Urinary bladder (tissue), 4 donors: ENCODE measurements at places on chromosomes 13 and 19.

- peak; percentile 93 for DNase-seq
These were observed at the start of gene HIF3A for GRCh38 chr19:46296722-46297461. TSS of gene HIF3A (plus strand) at chr19:46297042. CDS start at chr19:46297077, 35 bp downstream.

GRCh38 chr19:50204811-50205675 lies 1.6 kb downstream of the MYH14 start:
- no peak for DNase-seq

GRCh38 chr13:44104969-44105368 lies 225.3 kb downstream of the LACC1 start:
- no peak for DNase-seq

DNA sequence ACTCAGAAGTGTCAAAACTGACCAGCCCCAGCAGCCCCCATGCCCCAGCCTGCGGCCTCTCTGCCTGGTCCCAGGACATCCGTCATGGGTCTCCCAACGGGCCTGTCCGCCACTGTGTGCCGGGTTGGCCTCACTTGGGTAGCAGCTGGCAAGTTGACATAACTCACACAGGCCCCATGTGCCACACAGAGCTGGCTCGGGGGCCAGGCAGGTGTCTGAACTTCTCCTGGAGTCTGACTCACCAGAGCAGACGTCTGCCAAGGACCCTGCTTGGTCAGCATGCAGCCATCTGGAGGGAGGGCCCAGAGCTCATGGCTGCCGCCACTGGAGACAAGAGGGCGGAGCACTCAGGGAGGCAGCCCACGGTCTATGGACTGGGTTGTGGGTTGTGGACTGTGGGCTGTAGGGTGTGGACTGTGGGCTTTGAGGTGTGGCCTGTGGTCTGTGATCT lies 32.0 kb upstream of the TMEM255B start:
- DNase-seq = no peak

GRCh38 chr13:97327506-97328221 lies 105.5 kb downstream of the MBNL2 start:
- DNase-seq = no peak
